ENCODE measurements at places on chromosomes 16 and 17.

- DNase-seq: no peak
These were observed 241.3 kb upstream of the ZFHX3 start for GRCh38 chr16:73289232-73289631.

DNA sequence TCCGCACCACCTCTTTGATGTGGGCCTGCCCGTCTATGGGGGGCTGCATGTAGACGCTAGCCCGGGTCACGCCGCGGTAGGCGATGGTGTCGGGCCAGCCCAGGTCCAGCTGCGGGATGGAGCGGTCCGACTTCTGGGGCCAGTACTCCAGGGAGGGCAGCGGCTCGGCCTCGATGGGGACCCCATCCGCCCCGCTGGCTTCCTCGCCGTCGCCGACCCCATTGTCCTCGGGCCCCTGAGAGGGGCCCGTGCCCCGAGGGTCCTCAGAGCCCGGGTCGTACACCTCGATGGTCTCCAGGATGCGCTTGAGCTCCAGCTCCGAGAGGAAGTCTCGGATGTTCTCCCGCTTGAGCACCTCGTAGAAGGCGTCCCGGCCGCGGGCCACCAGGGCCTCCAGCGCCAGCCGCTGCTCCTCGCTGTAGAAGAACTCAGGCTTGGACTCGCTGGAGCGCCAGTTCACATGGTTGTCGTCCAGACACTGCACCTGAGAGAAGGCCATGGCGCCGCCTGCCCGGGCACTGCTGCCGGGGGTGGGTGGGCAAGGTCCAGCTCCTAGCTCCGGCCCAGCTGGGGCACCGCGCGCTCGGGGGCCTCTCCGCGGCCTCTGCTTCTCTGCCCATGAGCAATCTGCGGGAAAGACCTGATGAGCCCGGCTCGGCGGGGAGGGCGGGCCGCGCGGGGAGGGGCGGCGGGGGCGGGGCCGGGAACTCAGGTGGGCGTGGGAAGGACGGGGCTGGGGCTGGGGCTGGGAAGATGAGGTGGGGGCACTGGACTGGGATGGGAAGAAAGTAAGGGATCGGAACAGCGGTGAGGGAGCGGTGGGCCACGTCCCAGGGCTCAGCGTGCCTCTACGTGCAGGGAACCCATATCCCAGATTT, 782 bp downstream of the FAM83G start:
- peak; percentile 53 for DNase-seq

DNA sequence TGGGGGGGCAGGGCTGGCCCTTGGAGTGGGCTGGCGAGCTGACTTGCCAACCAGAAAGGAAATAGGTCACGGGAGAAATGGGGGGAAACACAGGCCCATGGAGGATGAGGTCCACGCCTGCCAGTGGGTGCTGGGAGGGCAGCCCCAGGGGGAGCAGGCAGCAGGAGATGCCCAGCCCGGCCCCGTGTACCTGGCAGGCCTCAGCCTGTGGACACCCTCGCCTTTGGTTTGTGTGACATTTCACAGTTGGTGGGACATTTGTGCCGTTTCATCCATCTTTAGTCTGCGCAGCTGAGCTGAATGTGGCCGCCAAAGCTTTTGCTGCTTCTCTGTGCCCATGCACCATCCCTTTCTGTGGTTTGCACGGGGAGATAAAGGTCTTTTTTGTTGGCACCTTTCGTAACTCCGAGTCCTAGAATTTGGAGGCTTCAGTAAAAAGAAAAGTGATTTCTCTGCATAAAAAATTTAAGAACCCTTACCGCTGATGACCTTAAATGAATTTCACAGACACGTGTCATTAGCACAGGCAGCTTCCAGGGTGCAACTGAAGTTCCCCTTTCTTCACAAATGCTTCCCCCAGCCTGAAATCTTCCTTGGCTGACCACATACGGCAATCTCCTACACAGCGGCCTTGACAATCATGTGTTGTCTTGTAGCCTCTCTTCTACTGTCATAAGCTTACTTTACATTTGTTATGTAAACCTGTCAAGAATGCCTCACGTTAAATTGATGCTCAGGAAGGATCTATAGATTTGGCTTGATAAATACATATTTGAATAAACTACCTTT, 193.6 kb downstream of the RPTOR start:
- DNase-seq: no peak

DNA sequence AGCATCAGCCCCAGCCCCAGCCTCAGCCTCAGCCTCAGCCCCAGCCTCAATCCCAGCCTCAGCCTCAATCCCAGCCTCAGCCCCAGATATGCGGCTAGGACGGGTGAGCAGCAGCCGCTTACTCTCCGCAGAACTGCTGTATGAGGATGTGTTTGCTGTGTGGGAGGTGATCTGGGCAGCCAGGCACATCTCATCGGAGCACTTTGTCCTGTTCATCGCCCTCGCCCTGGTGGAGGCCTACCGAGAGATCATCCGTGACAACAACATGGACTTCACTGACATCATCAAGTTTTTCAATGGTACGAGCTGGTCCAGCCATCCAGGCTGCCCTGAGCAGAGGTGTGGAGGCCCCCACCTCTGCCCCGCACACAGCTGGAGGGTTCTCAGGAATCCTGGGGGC, 22.0 kb downstream of the MNT start:
- no peak for DNase-seq

- DNase-seq: no peak
These were observed 31.2 kb downstream of the RPGRIP1L start for GRCh38 chr16:53672461-53672860.

DNA sequence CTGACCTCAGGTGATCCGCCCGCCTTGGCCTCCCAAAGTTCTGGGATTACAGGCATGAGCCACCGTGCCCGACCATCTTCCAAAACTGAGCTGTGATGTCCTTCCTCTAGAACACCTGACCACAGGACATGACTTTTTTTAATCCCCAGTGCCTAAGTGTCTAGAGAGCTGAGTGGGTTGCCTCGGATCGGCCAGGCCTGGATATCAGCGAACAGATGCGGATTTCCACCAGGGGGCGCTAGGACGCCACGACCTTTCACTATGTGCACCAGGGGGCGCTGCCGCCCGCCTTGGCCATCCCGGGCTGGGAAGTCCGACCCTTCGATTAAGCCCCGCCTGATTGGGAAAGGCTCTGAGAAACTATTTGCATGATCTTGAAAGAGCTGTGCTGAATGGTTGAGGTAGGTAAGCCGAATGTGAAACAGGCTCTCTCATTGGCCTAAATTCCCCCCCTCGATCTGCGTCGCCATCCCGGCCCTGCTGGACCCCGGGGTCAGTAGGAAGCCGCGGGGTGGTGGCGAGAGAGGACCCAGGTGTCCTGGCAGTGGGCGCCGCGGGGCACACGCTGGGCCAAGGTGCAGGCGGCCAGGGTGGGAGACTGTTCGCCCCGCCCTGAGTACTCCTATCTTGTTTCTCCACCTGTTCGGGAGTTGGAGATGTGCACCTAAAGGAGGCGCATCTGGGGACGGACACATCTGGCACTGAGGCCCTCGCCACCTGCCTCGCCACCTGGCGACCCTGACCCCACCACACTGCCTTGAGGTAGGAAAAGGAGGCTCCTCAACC, at the start of gene ACBD4:
Gene ACBD4, plus strand, starts transcription at position 496 of the 786 bp plus-strand sequence. CDS start 458 bp downstream, outside the sequence.
- peak; percentile 98 for DNase-seq

GRCh38 chr16:51035110-51035498, 116.0 kb downstream of the SALL1 start:
- no peak for DNase-seq

DNA sequence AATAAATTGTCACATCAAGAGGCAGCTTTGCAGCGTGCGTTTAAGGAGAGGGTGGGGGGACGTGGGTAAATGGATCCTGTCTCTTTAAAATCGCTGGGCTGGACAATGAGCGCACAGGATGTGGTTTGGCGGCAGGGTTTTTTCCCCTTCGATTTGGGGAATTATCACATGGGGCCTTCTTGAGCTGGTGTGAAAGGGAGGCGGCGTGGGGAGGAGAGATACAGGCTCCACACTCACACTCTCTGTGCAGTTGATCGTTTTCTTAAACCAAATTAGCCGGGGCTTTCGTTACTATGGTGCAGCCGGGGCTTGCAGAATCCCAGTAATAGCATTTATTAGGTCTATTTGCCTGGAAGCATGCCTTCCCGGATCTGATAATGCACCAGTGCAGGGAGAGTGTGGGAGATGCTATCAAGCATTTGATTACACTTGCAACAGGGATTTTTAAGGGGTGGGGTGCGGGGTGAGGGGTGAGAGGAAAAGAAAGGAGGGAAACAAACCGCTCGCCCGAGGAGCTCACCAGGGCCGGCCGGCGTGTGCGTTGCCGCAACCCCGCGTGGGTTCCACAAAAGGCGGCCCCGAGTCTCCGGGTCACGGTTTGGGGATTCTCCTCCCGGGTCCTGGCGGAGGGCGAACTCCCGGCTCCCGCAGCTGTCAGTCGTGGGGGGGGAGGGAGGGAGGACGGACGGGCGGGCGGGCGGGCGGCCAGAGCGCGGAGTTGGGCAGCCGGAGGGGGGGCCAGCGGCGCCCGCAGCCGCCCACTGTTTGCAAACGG, 58.8 kb upstream of the GSE1 start:
- DNase-seq: peak; percentile 82

DNA sequence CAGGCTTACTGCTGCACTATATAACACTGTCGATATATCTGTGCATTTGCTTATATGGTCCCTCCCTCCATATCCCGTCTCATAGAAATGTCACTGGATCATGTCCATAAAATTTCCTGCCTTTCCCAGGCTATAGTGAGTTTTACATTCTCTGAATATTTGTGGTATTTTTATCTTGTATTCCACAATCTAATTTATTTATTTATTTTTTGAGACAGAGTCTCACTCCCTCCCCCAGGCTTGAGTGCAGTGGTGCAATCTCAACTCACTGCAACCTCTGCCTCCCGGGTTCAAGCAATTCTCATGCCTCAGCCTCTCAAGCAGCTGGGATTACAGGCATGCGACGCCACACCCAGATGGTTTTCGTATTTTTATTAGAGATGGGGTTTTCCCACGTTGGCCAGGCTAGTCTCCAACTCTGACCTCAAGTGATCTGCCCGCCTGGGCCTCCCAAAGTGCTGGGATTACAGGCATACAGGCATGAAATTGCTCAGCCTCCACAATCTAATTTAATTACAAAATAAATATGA, 12.9 kb downstream of the TRIM37 start:
- DNase-seq: no peak

DNA sequence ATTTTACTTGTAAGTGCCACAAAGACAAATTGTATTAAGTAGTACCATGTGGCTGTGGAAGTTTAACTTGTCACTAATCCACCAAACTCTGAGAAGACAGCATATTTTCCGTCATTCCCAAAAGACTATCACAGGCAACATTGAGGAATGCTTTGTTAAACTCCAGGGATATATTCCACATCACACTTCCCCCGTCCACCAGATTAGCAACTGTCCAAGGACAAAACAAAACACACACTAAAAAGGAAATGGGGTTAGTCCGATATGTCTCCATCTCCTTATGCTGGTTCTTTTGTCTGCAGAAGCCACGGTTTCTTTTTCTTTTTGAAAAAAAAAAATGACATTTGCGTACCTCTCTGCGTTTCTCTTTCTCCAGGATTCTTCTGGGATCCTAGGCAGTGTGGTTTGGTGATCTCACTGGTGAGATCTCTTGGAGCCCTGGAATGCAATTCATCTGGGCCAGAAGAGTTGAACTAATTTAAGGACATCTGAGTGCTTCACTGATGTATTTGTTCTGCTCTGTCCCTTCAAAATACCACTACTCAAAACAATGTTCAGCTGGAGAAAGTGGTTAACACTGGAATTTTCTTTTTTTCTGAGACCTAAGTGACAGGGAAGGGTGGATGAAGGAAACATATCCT, 40.6 kb downstream of the PRKCB start:
- no peak for DNase-seq

- DNase-seq: no peak
These were observed 31.6 kb downstream of the TEKT5 start for GRCh38 chr16:10663146-10663545.

DNA sequence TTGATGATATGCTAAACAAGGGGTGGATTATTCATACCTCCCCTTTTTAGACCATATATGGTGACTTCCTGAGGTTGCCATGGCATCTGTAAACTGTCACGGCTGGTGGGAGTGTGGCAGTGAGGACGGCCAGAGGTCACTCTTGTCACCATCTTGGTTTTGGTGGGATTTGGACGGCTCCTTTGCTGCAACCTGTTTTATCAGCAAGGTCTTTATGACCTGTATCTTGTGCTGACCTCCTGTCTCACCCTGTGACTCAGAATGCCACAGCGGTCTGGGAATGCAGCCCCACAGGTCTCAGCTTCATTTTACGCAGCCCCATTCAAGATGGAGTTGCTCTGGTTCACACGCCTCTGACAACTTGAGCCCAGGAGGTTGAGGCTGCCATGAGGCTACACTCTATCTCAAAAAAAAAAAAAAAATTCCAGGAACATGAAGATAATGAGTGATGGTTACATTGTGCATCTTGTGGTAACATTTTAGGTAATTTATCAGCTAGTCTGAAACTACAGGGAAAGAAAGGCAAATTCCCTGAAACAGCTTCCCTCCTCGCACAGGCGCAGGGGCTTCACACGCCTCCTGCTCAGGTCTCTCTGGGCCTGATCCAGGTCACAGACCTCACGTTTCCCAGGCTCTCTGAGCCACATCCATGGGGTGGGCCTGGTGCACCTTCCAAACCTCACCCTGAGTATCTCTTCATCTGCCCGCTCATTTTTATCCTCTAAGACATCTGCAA, 15.3 kb upstream of the UBE2I start:
- no peak for DNase-seq

DNA sequence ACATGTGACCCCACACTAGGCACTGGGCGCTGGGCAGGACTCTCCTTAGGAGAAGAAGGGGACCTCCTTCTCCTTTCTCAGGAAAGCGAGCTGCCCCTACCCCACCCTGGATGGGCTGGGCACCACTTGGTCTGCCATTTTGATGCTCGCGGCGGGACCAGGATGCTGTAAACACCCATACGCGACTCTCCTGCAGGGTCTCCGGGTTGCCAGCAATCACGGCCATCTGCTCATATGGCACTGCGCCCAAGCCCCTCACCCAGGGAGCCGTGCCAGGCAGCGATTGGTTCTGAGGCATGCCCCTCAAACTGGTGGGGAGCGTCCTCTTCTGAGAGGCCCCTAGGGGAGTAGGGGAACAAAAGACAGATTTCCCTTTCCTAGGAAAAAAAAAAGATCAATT, 99.0 kb downstream of the C16orf78 start:
- DNase-seq: no peak

- peak; percentile 94 for DNase-seq
These were observed 5.3 kb downstream of the RNF166 start for GRCh38 chr16:88700636-88701482.

DNA sequence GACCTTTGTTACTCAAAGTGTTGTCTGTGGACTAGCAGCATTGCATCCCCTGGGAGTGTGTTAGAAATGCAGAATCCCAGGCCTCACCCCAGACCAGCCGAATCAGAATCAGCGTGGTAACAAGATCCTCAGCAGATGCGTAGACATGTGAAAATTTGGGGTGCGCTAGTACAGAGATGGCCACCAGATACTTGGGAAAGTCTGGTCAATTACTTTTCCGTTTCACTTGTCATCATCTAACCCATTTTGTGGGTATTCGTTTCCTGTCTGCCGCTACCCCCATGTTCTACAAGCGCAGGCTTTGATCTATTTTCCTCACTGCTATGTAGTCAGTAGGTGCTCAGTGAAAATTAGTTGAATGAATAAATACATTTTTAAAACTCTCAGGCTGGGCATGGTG, 33.1 kb upstream of the HERPUD1 start:
- no peak for DNase-seq

- no peak for DNase-seq
These were observed 9.1 kb downstream of the ASIC2 start for GRCh38 chr17:33284022-33284421.

- DNase-seq: no peak
These were observed 60.9 kb upstream of the ARL4D start for GRCh38 chr17:43337684-43338428.
